ENCODE measurements at places on chromosomes 13 and 19.

GRCh38 chr19:11164296-11164695, 8.7 kb upstream of the SPC24 start:
- no peak for DNase-seq

DNA sequence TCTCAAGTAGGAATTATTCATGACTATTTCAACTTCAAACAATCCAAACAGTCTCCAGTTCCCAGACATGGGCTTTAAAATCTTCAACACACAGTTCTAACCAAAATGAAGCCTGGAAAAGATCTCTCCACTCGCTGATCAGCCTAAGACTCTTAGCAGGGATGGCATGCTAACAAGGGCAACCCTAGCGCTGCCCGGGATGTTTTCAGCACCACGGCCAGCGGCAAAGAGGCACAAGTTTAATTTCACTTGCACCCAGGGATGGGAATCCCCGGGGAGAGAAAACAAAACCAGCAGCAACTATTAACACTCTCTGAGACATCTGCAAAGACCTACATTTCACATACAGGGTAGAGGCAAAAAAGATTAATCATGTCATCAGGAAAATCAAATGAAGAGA, 43.0 kb downstream of the CACNA1A start:
- DNase-seq: peak; percentile 2

DNA sequence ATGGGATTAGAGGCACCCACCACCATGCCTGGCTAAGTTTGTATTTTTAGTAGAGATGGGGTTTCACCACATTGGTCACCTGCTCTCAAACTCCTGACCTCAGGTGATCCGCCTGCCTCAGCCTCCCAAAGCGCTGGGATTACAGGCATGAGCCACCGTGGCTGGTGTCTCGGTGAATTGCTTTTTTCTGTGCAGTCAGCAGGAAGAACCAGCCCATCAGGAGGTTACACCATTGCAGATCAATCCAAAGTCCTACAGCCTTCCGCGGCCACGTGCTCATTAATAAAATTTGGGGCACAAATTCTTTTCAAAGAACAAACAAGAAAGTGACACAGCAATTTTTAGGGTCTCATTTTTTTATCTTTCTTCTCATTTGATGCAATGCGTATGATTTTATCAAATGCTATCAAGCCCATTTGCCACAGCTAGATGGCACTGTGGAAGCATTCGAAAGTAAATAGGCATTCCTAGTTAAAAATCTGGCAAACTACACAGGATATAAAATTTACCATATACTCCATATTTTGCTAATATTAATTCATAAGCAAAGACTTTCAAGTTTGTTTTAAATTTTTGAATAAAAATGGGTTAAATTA, 54.4 kb upstream of the ZNF835 start:
- no peak for DNase-seq

DNA sequence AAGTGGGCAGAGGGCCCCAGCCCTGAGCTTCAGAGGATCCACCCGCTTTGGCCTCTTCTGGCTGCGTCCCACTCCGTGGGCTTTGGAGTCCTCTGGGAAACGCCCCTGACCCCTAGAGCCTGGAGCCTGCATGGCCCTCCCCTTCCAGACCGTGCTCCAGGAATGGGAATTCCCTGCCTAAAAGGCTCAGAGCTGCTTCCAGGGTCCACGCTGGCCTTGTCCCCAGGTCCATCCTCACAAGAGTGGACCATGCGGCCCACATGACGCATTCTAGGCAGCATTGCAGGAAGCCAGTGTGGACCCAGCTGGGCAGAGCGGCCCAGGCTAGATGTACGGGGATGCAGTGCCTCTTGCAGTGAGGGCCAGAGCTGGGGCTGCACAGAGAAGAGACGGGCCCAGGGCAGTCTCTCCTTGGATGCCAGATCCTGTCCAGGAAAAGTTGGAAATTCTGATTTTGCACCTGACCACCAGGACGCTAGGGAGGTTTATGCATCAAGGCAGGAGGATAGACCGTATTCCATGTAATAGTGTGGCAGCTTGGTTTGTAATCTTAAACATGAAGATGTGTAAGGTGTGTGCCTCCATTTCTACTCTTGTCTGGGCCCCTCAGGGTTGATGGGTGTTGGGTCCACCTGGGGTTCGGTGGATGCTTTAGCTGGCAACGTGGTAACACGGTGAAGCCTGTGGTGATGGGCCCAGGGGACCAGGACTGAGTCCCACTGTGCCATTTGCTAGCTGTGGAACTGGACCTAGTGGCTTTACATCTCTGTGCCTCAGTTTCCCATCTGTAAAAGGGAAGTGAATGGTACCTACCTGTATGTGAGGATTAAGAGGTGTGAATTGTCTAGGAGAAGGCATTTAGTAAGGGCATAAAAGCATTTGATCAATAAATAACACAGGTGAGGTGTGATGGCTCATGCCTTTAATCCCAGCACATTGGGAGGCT, 14.8 kb upstream of the FXYD3 start:
- no peak for DNase-seq

DNA sequence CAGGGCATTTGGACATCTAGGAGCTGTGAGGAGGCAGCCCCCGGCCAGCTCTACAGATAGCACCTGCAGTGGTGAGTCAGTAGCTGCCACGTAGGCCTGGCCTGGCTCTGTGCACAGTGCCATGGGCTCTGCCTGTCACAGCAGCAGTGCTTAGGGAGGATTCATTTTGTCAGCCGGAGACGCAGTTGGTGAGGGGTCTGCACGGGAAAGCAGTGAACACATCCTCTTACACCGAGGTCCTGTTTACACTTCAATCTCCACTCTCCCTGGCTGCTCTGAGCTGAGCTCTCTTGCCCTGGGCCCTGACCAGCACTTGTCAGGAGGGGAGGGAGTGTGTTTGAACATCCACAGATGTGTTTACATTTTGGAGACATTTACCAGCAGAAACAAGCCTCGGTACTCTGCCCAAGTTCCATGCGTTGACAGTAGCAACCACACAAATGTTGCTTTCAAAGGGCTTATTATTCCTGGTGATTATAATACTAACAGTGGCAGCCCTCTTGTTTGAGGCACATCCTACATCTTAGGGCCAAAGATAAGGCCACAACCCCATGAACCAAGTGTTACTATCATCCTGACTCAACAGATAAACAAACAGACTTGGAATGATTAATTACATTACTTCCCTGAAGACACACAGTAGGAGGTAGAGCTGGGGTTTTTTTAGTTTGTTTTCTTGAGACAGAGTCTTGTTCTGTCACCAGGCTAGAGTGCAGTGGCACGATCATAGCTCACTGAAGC, 148.9 kb downstream of the USP12 start:
- DNase-seq: no peak

GRCh38 chr13:79780240-79780639, 299.3 kb downstream of the NDFIP2 start:
- DNase-seq: no peak

DNA sequence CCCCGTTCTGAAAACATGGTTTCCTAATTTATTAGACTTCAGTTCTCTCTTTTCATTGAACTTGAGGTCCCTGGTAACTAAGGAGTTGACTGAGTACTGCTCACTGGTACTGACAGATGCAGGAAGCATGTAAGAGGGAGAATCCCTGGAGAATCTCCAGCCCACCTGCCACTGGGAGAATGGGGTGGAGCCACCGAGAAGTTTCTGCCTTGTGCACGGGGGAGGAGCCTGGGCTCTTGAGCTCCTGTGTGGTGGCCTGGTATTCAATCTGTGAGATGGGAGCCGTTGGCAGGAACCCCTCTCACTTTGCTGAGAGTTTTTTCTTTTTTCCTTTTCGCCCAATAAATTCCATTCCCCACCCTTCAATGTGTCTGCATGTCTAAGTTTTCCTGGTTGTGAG, 13.2 kb upstream of the AKAP11 start:
- DNase-seq: no peak

- no peak for DNase-seq
Measured at GRCh38 chr13:107942030-107942617, 273.2 kb downstream of the LIG4 start.

DNA sequence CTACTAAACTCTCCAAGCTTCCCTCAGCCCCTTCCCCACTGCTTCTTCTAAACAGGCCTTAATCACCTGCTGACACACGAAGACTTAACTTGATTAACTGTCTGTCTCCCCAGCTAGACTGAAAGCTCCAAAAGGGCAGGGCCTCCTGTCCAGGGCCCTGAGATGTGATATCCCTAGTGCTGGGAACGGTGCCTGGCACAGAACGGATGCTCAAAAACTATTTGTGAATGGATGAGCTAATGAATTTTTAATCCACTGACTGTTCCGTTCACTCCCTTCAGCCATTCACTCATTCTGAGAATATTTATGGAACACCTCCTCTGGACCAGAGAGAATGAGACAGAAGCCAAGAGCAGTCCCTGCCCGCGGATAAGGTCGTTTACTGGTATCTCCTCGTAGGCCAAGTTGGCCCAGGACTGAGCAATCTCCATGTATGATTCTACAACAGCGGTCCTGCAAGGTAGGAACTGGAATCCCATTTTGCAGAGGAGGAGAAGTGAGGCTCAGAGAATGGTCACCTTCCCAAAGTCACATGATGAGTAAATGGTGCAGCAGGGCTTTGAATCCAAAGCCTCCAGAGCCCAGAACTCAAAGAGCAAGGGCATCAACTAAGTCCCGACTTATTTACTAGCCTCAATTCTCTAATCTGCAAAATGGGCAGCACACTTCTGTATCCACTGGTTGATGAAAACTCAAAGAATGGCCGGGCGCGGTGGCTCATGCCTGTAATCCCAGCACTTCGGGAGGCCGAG, 3.4 kb downstream of the DMWD start:
- DNase-seq: no peak

- no peak for DNase-seq
Measured at GRCh38 chr13:23025864-23026608, 154.7 kb upstream of the SGCG start.

DNA sequence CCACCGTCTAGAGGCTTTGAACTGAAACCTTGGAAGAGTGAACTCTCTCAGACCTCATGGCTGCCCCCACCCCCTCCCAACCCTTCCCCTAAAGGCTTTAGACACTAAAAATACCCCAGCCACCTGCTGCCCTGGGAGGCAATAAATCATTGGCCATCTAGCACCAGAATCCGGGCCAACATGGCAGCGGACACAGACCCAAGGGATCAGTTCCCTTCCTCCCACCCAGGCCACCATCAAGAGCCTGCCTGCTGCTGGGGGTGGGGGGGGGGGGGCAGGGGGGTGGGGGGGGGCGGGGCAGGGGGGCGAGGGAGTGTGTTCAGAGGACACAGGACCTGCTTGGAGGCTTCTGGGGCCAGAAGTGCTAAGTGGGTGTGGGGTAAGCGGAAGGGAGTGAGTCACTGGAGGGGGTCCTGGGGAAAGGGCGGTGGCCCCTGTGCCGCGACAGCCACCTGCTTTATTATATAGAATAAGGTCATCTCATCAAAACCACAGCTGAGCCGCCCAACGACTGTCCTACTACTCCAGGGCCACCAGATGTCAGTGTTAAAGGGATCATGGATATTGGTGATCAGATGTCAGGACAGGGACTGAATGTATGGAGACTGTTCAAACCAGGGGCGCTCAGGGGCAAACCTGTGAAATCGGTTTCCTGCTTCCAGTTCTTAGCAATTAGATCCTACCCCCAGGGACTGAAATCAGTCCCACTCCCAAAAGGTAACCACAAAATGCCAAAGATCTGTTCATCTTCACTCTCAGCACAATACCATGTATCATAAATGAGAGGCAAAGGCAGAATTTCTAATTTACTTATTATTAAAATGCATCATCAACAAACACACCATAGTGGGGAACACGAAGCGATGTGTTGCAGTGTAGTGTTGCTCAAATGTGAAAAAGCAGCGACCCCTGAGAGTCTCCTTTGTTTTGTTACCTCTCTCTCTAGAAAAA, 24.3 kb downstream of the ARL11 start:
- no peak for DNase-seq

DNA sequence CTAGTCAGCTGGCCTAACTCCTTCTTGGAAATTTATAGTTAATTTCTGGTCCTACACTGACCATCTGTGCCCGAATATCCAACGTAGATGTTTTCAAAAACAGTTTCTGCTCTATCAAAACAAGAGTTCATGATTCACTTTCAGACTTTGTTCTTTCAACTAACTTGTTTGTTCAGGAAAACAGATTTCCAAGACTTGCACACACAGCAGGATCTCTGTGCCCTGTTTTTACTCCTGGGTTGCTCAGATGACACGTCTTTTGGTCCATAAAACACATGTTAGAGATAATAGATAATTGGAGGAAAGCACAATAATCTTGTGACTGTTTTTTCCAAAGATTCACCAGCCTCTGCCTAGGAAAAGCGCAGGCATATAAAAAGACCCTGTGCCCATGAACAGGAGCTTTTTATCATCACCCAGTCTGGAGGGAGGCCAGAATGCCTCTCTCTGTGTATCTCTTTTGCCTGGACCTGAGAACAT, 218.0 kb downstream of the IRS2 start:
- no peak for DNase-seq

GRCh38 chr19:35585848-35586247, at the start of gene PMIS2:
Gene PMIS2 (plus strand): TSS chr19:35586173. CDS start chr19:35586260, 87 bp downstream.
- DNase-seq: no peak

All from T-helper 9 cell (primary cell).